ENCODE measurements at places on chromosomes 13 and 19. TPM values are rescaled to one million over a fixed set of nuclear protein-coding genes. Genes with fewer than 3 reads are reported as not detected.

DNA sequence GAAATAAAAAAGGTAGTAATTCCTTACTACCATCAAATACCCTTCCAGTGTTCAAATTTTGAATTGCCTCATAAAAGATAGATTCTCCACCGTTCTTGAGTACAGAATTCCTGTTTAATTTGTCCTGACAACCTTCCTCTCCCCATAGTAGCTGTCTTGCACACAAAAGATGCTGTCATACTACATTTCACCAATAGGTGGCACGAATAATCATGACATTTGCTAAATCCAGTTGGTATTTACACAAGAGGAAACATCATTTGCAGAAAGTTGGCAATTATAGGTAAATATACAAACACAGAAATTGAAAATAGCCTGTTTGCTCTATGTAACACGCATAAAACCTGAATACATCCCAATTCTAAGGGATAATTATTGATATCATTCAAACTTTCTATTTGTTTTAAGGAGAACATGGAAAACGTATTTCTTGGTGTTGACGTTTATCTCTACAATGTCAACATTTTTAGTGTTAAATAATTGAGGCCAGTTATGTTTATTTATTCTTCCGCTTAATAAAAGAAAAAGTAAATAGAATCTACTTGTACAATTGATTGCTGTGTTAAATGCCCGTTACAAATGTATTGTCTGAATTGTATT lies 58.3 kb upstream of the CLDN10 start:
- DNase-seq, result no peak

GRCh38 chr13:75869981-75870380 lies 233.9 kb downstream of the LMO7 start:
- DNase-seq, result no peak

DNA sequence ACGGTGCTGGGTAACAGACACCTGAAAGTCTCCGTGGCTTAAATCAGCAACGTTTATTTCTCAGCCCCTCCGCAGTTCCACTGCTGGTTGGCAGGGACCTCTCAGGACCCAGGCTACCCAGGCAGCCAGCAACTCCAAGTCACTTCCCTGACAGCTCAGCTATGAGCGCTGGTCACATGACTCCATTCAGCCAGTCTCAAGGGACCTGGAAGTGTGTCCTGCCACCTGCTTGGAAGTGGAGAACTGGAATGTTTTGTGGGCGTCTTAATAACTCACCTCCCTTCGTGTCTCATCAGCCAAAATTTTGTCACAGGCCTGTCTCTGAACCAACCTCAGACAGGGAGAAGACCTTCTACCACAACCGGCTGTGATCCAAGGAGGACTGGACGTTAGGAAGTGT lies 72.8 kb downstream of the DPF1 start:
- DNase-seq, result no peak

DNA sequence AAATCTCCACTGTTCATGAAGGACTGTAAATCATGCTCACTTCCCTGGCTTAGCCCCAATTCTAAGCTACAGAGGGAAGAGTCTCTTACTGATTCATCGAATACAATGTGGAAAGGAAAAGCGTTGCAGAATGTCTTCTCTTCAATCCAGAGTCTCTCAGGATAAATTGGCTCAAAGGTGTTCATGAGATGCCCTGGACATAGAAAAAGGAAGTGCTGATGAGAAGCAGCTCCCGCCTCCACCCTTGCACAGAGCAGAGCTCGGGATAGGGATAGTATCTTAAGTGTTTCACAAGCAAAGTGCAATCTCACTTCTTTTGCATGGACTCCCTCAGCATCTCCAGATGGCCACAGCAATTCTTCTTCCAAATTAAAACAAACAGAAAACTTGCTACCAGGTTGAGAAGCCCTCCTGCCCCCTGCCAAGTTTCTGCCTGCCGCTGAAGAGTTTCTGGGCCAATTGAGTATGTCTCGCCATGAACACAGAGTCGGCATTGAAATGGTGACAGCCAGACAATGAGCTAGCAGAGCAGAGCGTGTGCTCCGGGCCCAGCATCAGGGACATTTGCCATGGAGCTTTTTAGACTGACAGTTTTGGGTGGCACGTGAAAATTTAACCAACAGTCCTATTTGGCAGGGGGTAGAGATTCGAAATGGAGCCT lies 85.7 kb downstream of the C13orf42 start:
- DNase-seq, result no peak

DNA sequence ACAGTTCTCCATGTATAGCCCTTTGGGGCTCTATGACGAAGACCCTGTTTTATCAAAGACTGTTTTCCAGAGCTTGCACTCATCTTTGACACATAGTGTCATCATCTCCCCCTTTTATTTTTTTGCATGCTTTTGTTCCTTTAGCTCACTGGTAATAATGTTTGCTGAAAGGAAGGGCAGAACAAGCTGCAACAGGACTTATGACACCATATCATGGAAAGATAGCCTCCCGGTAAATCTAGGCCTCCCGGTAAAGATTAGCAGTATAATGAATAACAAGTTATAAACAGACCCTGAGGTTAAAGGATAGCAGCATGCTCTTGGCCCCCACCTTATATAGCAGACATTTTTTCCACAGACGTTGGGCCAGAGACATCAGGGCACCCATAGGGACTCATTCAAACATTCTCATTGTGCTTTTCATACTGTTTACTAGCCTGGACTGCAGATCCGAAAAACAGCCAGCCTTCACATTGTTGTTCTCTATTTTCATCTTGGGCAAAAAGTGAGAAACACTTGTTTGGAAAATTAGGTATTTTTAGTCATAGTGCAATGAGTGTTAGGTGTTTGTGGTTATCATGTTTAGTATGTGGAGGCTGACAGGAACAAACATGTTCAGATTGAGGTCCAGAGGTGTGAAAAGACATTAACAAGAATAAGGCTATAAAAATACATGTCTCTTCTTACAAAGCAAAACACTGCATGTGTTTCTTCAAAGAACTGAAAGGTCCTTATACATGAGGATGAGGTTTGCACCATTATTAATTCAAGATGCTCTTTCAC lies 136.9 kb upstream of the SPRY2 start:
- DNase-seq, result no peak

GRCh38 chr13:113888701-113889330 lies 24.9 kb upstream of the GAS6 start:
- no peak for DNase-seq

GRCh38 chr13:96844195-96844594 lies 150.1 kb downstream of the OXGR1 start:
- DNase-seq, result no peak

GRCh38 chr13:51740698-51741097 lies 63.3 kb downstream of the DHRS12 start:
- DNase-seq, result no peak

DNA sequence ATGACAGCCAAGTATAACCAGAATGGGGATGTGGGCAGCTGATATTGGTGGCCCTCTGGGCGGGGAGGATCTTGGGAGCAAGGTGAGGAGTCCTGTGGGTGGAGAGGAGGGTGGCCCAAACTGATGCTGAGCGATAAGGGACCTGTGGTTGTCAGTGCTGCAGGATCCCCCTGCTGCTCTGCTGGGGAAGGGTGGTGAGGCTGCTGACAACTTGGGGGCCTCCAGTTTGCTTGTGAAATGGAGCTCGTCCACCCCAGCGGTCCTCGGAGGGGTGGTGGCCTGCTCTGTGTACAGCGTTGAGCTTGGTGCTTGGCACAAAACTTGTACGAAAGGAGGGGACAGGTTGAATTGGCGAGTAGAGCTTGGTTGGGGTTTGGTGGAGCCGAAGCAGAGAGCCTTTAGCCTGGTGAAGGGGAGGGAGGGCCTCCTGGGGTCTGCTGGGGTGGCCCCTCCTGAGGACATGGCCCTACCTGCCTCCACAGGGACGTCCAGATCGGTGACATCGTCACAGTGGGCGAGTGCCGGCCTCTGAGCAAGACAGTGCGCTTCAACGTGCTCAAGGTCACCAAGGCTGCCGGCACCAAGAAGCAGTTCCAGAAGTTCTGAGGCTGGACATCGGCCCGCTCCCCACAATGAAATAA lies 2.9 kb downstream of the RPS11 start:
- DNase-seq, result no peak

- no peak for DNase-seq
Observed at GRCh38 chr13:30850867-30851211, 55.2 kb upstream of the MEDAG start.

- no peak for DNase-seq
Observed at GRCh38 chr13:47168618-47169017, 271.8 kb upstream of the HTR2A start.

DNA sequence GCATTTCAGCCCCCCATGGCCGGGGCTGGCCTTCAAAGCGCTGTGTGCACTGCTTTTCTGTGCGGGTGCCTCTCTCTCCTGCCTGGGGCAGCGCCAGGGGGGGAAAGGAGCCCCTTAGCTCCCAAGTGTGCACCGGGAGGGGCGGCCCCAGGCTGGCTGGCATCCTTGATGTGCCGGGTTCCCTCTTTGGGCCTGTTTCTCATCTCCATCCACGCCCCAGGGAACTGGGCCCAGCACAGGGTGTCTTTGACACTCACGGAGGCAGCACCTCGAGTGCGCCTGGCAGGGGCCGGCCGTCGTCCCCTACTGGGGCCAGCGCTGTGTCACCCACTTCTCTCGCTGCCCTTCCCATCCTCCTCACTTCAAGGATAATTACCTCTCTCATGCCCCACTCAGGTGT lies 324.3 kb downstream of the TEX29 start:
- no peak for DNase-seq

GRCh38 chr13:22176968-22177520 lies 506.2 kb downstream of the FGF9 start:
- no peak for DNase-seq

DNA sequence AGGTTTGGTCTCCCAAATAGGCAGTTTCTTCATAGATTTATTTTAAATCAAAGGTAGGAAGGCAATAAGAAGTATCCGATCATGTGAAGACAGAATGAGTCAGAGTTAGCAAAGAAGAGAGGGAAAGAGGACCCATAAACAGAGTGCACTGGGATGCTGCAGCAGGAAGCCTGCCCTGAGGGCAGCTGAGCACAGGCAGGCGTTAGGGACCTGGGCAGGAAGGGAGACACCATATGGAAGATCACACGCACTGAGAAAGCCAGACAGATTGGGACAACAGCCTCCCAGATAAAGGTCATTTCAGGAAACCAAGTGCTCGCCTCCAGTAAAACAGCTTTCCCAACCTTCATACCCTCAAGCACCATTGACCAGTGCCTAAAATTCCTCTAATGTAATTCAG lies 598.0 kb downstream of the EFNB2 start:
- no peak for DNase-seq

DNA sequence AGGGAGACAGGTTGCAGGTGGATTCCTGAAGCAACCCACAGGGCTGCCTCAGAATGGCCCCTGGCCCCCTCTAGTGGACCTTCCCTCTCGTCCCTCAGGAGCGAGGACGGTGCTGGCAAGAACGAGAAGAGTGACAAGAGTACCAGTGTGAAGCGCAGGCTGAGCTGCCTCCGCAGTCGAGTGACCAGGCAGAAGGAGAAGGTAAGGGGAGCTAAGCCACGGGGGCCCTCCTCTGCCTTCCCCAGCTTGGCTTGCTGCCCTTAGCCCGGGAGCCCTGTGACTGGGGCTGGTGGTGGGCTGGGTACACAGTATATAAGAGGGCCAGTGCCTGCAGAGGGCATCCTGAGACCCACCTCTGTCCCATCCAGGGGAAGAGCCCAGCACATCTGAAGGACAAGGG lies 34.0 kb downstream of the ARHGEF18 start:
- peak; percentile 59 for DNase-seq

DNA sequence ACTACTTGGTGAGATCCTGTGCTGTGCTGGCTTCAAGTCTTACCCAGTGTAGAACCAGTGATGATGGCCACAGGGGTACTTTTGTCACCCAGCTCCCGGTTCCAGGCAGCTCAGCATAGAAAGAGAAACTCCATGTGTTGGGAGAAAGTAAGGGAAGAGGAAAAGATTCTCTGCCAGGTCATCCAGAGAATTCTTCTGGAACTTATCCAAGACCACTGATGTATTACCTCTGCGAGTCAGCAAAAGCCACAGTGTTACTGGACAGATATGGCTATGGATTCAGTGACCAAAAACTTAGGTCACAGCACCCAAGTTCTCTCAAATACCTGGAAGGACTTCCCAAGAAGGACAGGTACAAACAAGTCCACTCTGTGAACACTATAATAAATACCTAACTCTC lies 399.5 kb upstream of the MIR17HG start:
- DNase-seq, result no peak

GRCh38 chr13:77925616-77926015 lies 7.0 kb upstream of the EDNRB start:
- peak; percentile 69 for DNase-seq

- DNase-seq, result no peak
Observed at GRCh38 chr19:13128583-13128982, 10.5 kb downstream of the NACC1 start.

- DNase-seq, result no peak
Observed at GRCh38 chr19:38134540-38135149, 89.4 kb downstream of the DPF1 start.

DNA sequence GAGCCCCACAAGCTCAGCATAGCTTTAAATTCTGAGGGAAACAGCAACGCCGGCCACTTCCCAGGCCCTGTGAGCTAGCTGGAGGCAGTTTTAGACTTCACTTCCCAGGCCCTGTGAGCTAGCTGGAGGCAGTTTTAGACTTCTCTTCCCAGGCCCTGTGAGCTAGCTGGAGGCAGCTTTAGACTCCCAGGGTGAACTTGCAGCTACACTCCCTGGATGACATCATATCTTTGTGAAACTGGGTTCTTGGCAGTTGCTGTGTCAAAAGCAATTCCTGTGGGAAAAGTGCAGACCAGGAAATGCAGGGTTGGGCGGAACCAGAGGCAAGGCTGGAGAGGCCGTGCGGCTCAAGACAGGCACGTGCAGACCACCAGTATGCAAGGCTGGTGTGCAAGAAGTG lies 12.7 kb downstream of the SOX1 start:
- DNase-seq, result no peak

DNA sequence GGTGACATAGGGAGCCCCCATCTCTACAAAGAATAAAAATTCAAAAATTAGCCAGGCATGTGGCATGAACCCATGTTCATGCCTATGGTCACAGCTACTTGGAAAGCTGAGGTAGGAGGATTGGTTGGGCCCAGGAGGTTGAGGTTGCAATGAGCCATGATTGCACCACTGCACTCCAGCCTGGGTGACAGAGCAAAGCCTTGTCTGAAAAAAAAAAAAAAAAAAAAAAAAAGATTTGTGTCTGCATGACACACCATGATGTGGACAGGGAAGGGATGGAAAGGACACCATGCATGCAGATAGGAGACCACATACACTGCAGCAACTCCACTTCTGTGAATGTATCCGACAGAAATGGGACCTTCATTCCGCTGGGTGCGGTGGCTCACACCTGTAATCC lies 34.0 kb upstream of the HOMER3 start:
- no peak for DNase-seq

- no peak for DNase-seq
Observed at GRCh38 chr13:71866335-71867130, 471 bp downstream of the DACH1 start.

The SLC10A2 gene
- total RNA-seq, result not detected

The UGGT2 gene
- 69.8 TPM for total RNA-seq

The CASP14 gene
- total RNA-seq, result not detected

The ZNF90 gene
- 6.5 TPM for total RNA-seq

The ZNF582 gene
- total RNA-seq, result 4.0 TPM

The CLEC11A gene
- 8.4 TPM for total RNA-seq

The UQCR11 gene
- 155 TPM for total RNA-seq

The SIGLEC7 gene
- total RNA-seq, result 3.0 TPM

The RXFP2 gene
- not detected for total RNA-seq

The PIK3R2 gene
- total RNA-seq, result 21.8 TPM

The RNF225 gene
- total RNA-seq, result not detected

The PSG7 gene
- not detected for total RNA-seq

The VSIG10L gene
- total RNA-seq, result 2.0 TPM

The ZNF790 gene
- 11.8 TPM for total RNA-seq

The FFAR3 gene
- total RNA-seq, result 0.39 TPM
